ENCODE measurements at places on chromosomes 2 and 18.

GRCh38 chr2:12107939-12108338, 361.5 kb downstream of the LPIN1 start:
- DNase-seq, result no peak

DNA sequence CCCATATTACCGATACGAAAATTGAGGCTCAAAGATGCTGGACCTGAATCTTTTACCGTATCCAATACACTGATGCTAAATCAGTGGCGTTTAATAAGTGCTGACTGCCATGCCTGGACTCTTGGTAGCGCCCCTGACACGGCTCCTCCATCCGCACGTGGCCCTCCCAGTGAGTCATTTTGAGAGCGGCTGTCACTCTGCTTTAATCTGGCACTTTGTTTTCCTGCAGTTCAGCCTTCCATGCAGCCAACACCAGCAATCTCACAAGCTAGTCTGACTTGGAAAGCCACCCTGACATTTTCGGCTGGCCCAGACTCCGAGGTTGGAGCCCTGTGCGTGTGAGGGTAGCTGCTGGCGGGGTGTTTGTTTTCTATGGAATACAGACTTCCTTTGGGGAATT, 155.1 kb upstream of the LMAN1 start:
- DNase-seq, result no peak

DNA sequence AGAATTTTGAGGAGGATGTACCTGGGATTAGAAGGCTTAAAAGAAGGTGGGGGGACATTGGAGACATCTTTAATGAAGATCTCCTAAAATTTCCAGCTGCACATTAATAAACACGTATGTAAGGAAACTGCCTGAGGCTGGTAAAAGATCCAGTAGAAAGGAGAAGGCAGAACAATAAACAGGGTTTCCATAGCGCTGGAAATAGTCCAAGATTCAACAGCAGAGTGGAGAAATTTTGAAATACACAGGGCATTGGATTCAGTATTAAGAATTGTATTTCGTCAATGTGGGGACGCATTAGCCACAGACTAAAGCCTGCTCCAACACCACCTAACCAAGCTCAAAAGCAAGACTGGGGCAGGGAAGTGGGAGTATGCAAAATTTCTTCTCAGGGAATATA, 606.9 kb upstream of the NRXN1 start:
- DNase-seq, result no peak

DNA sequence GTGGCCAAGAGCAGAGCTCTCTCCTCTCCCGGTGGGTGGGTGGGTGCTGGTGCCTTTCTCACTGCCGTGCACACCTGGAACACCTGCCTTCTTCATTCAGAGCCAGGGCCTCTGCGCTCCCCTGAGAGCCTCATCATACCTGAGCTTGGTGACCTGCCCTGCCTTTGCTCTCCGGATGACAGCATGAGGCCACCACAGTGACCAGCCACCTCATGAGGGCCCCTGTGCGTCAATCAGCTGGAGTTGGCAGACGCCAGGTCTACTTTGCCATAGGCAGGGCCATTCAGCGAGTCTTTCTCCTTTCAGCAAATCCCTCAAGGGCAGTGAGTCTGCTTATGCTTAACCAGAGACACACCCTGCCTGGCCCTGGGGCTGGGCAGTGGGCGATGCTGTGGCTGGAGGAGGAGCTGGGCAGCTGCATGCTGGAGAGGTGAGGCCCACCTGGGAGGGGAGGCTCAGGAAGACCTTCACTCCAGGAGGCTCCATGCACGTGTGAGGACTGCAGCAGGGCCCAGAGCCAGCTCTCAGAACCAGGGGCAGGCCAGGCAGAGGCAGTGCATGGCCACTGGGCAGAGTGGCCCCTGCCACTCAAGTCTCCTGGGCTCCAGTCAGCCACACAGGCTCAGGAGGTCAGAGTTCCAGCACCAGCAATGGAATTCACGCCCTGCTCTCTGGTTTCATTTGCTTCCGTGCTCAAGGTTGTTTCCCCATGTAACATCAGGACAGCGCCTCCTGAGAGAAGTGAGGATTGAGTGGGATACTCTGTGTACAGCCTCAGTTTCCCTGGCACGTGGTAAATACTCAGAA, 417.5 kb upstream of the MYT1L start:
- DNase-seq, result no peak

- no peak for DNase-seq
Observed at GRCh38 chr2:200362202-200362917, 55.9 kb downstream of the SPATS2L start.

DNA sequence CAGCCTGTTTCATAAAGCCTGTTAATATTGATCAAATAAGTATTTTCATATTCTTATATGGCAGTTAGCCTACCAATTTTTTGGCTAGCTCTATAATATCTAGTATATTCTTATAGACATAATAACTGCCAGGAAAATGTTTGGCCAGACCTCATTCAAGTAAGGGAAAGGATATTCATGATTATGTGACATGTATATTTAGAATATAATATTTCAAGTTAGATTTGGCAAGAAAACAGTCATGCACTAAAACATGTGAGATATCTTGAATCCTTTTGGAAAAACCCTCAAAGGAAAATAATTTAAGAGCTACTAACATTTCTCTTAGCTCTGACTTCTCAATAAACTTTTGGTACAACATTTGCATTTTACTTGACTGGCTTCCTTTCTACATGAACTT, 694.1 kb downstream of the PLCL1 start:
- no peak for DNase-seq

GRCh38 chr2:21055451-21055850, 11.6 kb upstream of the APOB start:
- no peak for DNase-seq

- DNase-seq, result no peak
Observed at GRCh38 chr2:145729993-145730770, 1210.3 kb upstream of the ZEB2 start.

GRCh38 chr2:232325324-232326273, 53.0 kb upstream of the ALPP start:
- no peak for DNase-seq

DNA sequence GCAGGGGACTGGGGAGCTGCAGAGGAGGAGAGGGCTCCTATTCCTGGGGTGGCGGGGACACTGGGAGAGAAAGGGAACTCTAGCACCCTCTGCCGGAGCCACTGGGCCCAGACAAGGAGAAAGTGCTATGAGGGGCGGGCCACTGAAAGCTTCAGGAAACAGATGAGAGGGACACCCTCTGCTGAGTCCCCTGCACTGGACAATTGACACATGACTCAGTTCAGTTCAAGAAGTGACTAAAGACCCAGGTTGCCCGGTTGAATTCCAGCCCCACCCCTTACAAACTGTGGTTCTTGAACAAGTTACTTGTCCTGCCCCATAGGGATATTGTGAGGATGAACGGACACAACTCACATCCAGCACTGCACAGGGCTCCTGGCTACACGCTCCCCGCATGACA, 5.0 kb downstream of the RUFY4 start:
- DNase-seq, result no peak

DNA sequence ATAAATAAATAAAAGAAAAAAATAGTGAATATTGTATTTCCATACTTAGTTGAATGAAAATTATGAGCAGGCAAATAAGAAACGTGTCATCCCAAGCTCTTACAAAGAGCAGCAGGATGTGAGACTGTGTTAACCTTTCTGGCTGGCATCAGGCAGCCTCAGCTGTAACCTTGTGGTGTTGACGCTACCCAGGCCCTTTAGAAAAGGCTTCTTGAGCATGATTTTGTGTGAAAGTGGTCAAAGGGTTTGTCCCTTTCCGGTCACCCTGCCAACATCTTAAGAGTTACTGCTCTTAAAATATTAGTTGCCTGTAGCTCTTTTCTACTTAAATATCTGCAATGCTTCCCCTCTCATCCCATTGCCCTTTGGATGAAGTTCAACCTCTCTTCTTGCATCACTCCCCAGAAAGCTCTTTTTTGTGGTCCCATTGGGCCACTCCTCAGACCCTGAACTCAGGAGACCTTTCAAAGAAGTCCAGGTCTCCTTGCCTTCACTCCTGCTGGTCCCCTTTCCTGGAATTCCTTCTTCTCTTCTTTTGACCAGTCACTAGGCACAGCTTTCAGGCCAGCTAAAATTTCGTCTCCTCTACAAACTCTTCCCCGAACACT, 35.0 kb downstream of the RHOB start:
- no peak for DNase-seq

- DNase-seq, result no peak
Observed at GRCh38 chr2:61943251-61943650, 37.8 kb downstream of the COMMD1 start.

GRCh38 chr2:44131177-44131576, 37.5 kb upstream of the PPM1B start:
- no peak for DNase-seq

DNA sequence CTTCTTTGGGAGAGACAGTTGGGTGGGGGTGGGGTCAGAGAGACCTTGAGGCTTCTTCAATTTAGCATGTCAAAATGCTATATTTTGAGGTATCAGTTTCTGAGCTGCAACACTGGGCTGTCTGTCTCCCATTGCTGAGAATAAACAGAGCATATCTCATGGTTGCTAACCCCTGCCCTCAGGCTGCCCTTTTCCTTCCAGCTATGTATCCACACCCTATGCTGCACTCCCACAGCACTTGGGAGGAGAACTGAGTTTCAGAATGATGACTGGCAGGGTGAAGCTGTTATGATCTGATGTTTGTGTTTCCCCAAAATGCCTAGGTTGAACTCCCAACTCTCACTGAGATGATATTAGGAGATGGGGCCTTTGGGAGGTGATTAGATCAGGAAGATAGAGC, 794.0 kb downstream of the RNF144A start:
- no peak for DNase-seq

DNA sequence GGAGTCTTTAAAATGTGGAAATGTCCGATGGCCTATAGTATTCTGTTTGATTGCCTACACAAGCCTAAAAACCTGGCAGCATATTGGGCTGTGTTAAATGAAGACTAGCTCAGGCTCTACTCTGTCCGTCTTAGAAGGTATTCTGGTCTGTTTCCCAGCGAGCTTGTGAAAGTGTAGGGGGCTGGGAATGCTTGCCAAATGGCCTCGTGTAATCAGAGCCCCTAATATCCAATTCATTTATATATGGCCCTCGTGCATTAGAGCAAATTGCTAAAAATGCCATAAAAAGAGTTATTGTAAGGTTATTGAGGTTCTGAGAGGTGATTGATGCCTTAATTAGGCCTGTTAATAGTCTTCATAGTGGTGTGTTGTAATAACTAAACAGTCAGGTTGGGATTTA, 1500.4 kb downstream of the DPP10 start:
- DNase-seq, result no peak

- DNase-seq, result no peak
Observed at GRCh38 chr2:98459496-98460175, 15.0 kb downstream of the INPP4A start.

- DNase-seq, result no peak
Observed at GRCh38 chr2:6354546-6354945, 511.2 kb downstream of the CMPK2 start.

GRCh38 chr2:224217233-224217961, 178.3 kb upstream of the SERPINE2 start:
- no peak for DNase-seq

- no peak for DNase-seq
Observed at GRCh38 chr18:2894841-2895370, 48.1 kb downstream of the EMILIN2 start.
